ENCODE measurements at places on chromosomes 4 and X. TPM values are rescaled to one million over a fixed set of nuclear protein-coding genes. Genes with fewer than 3 reads are reported as not detected.
A peak's percentile ranks its signal among the peaks of the same experiment; 100 is the strongest.

DNA sequence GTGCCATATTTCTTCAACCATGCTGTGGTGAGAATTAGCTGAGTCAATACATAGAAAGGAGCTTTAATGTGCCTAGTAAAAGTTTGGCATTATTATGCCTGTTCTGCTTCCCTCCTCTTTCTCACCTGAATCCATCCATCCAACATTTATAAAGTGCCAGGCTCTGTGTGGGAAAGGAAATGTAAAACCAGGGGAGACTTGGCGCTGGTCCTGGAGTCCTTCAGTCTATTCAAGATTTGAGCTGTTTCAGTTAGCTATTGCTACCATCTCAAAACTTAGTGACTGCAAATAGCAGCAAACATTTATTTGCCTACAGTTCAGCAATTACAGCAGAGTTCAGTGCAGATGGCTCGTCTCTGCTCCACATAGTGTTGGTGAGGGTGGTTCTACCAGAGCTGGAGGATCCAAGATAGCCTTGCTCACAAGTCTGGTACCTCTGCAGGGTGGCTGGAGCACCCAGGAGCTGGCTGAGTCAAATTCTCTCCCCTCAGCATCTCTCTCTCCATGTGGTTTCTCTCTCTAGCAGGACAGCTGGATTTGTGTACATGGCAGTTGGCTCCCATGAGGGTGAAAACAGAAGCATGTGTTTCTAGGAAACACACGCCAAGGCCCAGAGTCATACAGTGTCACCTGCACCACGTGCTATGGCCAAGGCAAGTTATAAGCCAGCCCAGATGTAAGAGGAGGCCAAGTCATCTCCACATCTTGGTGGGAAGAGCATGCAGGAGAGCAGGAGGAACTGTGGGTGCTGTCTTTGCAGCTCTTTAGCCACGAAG is 77.3 kb downstream of the FHDC1 start:
- H3K27ac ChIP-seq: no peak overlapping the region
- no peaks in the 10 kb centered on the region for H3K36me3 ChIP-seq
- no peak for DNase-seq
- H3K4me1 ChIP-seq: no peaks in the 10 kb centered on the region
- no peaks in the 10 kb centered on the region for H3K27me3 ChIP-seq
- no peak overlapping the region for H3K4me3 ChIP-seq

DNA sequence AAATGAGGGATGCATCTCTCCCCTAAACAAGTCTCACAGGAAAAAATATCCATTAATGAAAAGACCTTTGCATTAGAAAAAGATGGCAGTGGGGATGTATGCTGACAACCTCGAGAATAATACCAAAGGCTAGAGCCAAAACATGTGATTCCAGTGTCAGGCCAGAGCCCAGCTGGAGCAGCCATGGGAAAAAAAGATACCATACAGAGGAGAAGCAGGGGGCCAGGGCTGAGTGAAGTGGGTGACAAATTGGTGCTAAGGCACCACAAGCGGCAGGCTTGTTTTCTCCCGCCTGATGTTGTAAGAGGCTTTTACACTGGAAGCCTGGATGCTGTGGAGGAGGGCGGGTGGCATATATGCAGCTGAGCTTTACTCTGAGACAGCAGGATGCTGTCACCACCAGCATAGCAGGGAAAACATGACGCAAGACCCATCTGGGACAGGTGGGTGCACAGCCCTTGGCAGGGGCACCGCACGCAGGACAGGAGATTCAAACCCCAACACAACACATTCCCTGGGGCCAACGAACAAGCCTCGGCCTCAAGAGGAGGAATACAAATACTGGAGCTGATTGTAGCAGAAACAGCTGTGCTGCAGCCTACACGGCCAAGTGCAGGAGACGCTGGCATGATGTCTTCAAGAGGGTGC is 91.9 kb downstream of the TSPAN5 start:
- DNase-seq: no peak
- no peak overlapping the region for H3K4me3 ChIP-seq
- H3K27ac ChIP-seq: no peak overlapping the region
- peaks cover 4% of the 10 kb centered on the region for H3K4me1 ChIP-seq

DNA sequence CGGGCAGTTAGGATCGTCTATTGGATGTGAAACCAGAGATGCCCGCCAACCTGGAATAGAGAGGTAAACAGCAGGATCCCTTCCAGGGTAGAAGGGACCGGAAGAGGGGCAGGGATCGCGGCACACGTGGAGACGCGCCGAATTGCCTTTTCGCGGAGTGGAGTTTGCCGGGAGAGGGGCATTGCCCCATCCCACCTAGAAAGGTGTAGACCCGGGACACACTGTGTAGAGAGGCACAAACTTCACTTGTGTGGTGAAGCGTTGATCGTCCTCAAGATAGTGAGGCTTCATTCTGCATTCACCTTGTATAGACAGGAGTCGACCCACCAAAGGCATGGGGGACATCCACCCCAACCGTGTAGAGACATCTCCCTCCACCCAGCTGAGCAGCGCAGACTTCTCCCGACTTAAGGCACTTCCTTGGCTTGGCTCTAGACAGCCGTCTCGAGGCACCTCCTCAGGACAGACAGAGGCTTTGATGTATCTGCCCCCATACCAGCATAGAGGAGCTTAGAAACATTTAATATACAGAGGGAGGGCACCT is 410 bp downstream of the GNL3L start:
- peaks cover 10% of the 10 kb centered on the region for H3K4me1 ChIP-seq
- peak overlapping the region; percentile 64 for H3K27ac ChIP-seq
- peak overlapping the region; percentile 17 for H3K4me3 ChIP-seq
- H3K36me3 ChIP-seq: no peaks in the 10 kb centered on the region
- DNase-seq: no peak
- H3K27me3 ChIP-seq: no peaks in the 10 kb centered on the region

GRCh38 chrX:33725535-33726210 is 406.4 kb downstream of the FAM47A start:
- H3K27me3 ChIP-seq: no peaks in the 10 kb centered on the region
- no peak overlapping the region for H3K27ac ChIP-seq
- no peaks in the 10 kb centered on the region for H3K4me1 ChIP-seq
- DNase-seq: peak; percentile 16
- peak overlapping the region; percentile 32 for H3K4me3 ChIP-seq

DNA sequence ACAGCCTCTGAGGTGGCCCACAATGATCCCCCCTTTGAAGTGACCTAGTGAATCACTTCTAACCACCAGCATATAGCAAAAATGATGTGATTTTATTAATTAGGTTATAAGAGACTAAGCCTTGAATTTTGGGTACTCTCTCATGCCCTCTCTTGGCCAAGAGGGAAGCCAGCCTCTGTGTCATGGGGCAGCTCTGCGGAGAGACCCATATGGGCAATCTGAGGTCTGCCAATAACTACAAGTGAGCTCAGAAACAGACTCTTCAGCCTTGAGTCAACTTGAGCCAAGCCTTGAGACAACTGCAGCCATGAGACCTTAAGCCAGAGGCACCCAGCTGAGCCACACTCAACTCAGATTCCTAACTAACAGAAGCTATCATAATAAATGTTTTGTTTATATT is 45.7 kb downstream of the MANBA start:
- no peak overlapping the region for H3K27ac ChIP-seq
- no peaks in the 10 kb centered on the region for H3K27me3 ChIP-seq
- no peaks in the 10 kb centered on the region for H3K4me1 ChIP-seq

GUCY1A1 gene
- polyA plus RNA-seq: 1.3 TPM

All from endothelial cell of umbilical vein (primary cell).